ENCODE measurements at places on chromosomes 13 and 19.

GRCh38 chr13:43664700-43665191 lies 122.0 kb downstream of the ENOX1 start:
- DNase-seq, result no peak

GRCh38 chr13:93296584-93296983 lies 70.0 kb downstream of the GPC6 start:
- DNase-seq, result no peak

DNA sequence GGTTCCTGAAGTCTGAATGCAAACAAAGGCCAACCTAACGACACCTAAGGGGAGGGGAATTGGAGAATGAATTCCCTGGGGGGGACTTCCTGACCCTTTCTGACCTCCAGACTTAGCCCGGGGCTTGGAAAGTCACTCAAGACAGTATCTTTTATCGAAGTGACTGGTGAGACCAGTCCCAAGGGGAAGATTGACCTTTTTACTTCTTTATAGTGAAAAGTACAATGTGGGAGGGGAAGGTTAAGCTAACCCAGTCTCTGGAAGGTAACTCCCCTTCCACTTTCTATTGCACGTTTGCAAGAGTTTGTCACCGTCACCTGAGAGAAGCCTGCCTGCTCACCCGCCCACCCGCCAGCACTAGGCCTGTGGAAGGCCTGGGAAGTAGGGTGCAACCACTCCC lies 111.9 kb downstream of the EFNB2 start:
- no peak for DNase-seq

GRCh38 chr13:49995625-49996101 lies 1.2 kb upstream of the TRIM13 start:
- no peak for DNase-seq

GRCh38 chr13:50889317-50889716 lies 20.3 kb upstream of the RNASEH2B start:
- no peak for DNase-seq

GRCh38 chr13:23516190-23516589 lies 54.0 kb upstream of the TNFRSF19 start:
- no peak for DNase-seq

GRCh38 chr13:51588406-51588949 lies 4.2 kb downstream of the WDFY2 start:
- no peak for DNase-seq

DNA sequence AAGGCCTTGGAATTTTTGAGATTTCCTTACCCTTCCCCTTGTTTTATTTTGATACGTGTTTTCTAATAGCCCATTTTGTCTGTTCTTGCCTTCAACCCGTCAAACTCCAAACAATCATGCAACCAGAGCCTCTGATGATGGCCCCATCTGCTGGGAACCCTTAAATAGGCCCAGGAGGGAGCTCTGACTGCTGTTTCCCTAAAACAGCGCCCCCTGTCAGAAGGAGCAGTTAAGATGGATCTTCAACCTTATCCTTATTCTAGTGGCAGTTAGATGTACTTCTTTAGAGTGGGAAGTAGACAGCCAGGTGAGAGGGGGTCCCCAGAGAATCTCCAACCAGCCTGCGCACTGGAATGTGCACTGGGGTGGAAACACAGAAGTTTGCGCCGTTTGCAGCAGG lies 1031.0 kb upstream of the PCDH9 start:
- DNase-seq, result no peak

GRCh38 chr13:94662274-94662945 lies 49.9 kb downstream of the SOX21 start:
- DNase-seq, result no peak

DNA sequence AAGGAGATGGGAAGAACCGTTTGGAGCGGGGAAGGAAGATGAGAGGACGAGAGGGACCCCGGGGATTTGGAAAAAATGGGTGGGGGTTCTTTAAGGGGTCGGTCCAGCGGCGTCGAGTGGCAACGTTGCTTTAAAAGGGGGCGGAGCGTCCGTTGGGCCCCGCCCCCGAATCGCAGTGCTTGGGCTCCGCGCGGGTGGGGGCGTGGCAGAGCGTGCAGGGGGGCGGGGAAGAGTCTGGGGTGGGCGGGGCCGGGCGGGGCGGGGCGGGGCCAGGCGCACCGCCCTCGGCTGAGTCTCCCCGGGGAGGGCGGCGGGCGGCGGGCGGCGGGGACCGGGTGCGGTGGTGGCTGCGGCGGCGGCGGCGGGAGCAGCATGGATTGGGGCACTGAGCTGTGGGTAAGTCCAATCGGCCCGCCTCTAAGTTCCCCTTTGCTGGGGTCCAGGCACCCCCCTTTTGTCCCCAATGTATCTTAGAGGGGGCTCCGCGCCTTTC lies at the start of gene TRIP10:
Gene TRIP10, plus strand, starts transcription at position 291 of the 493 bp plus-strand sequence. Its CDS starts 82 bp downstream, at position 373.
- DNase-seq, result peak; percentile 50

- DNase-seq, result no peak
Measured at GRCh38 chr13:66553391-66553790, 676.7 kb downstream of the PCDH9 start.

DNA sequence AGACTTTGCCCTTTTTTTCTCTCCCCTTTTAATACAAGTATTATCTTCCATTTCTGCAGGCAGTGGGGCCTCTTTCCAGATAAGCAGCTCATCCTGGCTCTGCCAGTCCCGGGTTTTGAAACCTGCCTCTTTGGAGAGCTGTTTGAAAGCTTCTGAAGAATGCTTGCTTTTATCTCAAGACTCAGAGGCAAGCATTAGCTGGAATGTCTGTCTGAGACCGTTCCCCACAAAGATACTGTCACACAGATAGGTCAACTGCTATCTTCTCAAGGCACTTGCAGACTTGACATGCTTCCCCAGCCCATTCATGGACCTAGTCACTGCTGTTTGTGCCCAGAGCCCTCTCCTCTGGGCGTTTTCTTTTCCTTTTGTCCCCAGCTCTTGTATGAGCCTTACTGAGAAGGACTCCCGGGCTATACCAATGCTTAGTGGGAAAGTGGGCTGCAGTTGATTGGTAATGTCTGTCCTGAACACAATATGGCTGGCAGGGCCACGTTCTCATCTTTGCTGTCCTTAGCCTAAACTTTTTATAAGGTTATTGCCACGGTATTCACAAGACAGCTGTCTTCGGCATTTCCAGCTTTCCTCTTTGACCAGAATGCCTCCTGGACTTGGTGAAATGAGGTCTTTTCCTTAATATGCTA lies 13.4 kb downstream of the SERP2 start:
- DNase-seq, result no peak

DNA sequence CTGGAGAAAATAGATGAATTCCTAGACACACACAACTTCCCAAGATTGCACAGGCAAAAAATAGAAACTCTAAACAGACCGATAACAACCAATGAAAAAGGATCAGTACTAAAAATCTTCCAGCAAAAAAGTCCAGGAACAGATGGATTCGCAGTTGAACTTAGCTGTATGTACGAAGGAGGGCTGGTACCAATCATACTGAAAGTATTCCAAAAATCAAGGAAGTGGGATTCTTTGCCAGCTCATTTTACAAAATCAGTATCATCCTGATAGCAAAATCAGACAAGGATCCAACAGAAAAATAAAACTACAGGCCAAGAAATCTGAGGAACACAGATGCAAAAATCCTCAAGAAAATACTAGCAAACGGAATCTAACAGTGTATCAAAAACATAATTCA lies 6.5 kb upstream of the LILRB2 start:
- DNase-seq, result no peak

- no peak for DNase-seq
Measured at GRCh38 chr13:44976196-44976595, 13.1 kb downstream of the NUFIP1 start.

GRCh38 chr13:30787738-30788525 lies 52.6 kb downstream of the ALOX5AP start:
- no peak for DNase-seq

DNA sequence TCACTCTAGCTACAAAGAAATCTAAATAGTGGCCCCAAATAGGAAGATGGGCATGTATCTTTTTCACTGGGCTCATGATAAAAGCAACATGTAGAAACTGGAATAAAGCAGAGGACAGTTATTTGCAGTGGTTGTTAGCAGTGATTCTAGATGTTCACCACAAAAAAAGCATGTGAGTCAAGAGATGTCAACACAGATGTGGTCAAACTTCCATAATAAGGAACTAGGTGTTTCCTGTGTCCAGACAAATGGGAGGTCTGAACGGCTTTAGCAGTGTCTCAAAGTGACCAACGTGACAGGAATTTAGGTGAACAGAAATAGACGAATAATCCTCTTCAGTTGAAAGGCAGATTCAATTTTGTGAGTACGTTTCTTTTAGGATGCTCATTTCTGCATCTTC lies 162.7 kb downstream of the TBC1D4 start:
- no peak for DNase-seq

GRCh38 chr13:33132644-33133440 lies 116.6 kb downstream of the KL start:
- no peak for DNase-seq

DNA sequence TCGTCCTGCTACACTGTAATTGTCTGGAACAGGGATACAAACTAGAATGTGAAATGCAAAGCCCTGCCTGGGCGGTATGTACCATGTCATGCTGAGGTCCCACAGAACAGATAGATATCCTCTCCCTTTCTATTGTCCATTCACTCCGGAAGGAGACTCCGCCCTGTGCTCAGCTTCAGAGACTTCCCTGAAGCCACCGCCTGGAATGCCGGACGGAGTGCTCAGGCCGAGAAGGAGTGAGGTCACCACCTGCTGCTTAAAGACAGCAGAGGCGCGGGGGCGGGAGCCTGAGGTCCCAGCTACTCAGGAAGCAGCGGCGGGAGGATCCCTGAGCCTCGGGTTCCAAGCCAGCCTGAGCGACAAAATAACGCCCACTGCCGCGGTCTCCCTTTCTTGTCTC lies 890 bp upstream of the ZNF611 start:
- no peak for DNase-seq

DNA sequence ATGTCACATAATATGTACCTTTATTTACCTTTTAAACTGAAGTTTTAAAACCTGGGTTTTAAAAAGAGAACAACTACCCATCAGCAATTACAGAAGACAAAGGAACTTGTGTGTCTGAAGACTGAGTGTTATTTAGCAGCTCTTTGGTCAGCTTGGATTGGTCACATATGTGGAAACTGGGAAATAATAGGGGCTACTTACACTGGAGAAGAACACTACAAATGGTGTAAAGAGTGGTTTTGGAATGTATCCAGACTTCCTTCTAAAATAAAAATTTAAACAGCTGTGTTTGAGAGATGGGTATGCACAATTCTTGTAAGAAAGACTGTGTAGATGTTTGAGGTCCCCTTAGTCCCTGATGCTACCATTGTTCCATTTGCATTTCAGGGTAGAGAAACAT lies 13.3 kb downstream of the TNFRSF19 start:
- no peak for DNase-seq

GRCh38 chr13:98731925-98732324 lies 20.5 kb downstream of the SLC15A1 start:
- no peak for DNase-seq

DNA sequence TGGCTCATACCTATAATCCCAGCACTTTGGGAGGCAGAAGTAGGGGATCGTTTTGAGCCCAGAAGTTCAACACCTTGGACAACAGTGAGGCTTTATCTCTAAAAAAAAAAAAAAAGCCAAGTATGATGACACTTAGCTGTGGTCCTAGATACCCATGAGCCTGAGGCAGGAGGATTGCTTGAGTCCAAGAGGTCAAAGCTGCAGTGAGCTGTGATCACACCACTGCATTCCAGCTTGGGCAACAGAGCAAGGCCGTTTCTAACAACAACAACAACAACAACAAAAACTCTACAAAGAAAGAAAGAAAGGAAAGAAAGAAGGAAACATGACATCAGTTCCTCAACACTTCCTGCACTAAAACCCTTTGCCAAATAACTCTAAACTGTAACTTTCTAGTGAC lies 265.1 kb upstream of the DACH1 start:
- no peak for DNase-seq

DNA sequence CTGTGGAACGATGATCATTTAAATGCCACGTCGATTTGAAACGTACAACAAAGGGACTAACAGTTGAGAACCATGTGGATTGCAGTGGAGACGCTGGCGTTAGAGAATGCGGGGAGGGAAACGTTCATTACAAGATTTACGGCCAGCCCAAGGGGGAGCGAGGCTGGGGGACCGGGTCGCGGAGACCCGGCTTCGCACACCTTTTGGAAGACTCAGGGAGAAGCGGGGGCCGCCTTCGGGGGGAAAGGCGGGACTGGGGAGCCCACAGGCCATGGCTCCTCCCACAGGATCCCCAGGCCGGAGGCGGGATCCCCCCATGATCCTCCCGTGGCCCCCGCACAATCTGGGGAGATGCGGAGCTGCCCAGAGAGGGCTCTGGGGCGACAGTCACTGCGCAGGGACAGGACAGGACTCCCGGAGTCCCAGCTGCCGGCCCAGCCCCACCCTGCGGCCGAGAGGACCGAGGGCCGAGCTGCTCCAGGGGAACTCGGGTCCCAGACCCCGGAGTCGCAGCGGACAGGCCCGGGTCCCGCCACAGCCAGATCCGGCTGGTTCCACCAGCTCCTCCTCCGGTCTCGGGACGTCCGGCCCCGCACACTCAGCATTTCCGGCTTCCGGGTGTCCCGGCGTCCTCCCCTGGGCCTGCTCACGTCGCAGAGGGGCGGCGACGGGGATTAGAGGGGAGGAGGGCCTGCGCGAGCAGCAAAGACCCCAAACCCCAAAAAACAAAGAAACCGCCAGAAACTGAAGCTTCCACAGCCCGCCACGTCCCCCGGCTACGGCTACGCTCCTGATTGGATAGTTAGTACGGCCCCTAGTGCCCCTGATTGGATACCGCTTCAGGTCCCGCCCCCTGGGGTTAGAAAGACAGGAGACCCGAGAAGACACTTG lies 21.1 kb upstream of the OR10H1 start:
- DNase-seq, result peak; percentile 91

DNA sequence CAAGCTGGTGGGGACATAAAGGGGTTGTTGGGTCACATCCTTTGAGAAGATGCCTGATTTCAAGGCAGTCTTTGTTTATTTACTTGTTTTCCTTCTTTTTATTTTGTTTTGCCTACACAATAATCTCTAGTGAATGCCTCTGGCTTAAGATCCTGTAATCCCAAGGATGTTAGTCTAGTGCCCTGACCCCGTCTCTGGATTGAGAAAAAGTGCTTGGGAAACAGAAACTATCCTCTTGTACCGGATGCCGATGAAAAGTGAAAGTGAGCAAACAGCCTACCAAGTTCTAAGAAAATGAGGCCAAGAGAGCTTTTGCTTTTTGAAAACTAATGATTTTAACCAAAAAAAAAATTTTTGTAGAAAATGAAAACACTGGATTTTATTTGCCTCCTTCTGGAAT lies 42.1 kb upstream of the C1QTNF9 start:
- DNase-seq, result no peak

DNA sequence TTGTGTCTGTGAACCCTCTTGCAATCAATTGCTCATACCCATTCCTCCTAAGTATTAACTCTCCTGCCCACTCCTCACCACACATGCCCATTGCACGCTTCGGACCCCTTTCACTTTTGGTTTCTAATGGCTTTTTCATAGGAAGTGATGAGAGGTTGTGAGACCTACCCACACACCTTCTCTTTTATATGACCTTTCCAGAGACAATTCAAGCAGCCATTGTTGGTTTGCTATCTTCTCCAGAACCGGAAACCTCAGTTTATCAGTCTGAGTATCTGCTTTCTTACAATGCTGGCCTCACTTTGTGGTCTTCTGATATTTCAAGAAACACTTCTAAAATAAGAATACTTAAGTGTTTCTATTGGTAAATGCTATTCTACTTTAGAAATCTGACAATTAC lies 1550.8 kb upstream of the SLC10A2 start:
- DNase-seq, result no peak

All from thoracic aorta (tissue), 2 donors.